ENCODE measurements at places on chromosomes 11 and 22.

DNA sequence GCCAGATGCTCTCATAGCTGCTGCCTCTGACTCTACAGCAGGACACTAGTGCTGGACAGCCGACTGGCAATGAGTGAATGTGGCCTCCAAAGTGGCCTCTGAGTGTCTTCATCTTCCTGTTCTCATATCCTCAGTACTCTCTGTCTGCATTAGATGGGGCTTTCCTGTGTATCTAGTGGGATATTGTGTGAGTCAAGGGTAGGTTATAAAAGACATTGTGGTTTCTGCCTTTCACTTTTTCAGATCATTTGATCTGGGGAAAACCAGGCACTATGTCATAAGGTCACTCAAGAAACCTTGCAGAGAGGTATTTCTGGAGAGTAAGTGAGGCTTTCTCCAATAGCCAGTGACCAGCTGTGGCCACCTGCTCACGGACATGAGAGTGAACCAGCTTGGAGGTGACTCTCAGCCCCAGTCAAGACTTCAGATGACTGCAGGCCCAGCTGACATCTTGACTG is 333.6 kb upstream of the NCAM1 start:
- DNase-seq: no peak

DNA sequence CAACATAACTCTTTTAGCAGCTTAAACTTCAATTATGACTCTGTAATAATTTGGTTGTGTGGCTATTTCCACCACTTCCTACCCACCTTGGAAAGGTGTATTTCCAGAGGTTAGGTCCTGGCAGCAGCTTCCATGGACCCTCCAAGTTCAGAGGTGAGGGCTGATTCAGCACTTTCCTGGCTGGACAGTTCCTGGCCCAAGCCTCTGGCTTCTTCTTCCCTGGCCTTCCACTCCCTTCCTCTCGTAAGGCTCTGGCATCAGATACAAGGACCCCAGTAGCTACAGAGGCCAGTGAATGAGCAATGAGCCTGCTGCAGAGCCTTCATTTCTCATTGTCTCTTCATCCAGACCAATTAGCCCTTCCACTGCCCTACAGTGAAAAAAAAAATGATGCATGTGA is 98.1 kb upstream of the KIRREL3 start:
- no peak for DNase-seq

GRCh38 chr11:63494975-63495374 is 4.0 kb upstream of the PLAAT5 start:
- DNase-seq: no peak

DNA sequence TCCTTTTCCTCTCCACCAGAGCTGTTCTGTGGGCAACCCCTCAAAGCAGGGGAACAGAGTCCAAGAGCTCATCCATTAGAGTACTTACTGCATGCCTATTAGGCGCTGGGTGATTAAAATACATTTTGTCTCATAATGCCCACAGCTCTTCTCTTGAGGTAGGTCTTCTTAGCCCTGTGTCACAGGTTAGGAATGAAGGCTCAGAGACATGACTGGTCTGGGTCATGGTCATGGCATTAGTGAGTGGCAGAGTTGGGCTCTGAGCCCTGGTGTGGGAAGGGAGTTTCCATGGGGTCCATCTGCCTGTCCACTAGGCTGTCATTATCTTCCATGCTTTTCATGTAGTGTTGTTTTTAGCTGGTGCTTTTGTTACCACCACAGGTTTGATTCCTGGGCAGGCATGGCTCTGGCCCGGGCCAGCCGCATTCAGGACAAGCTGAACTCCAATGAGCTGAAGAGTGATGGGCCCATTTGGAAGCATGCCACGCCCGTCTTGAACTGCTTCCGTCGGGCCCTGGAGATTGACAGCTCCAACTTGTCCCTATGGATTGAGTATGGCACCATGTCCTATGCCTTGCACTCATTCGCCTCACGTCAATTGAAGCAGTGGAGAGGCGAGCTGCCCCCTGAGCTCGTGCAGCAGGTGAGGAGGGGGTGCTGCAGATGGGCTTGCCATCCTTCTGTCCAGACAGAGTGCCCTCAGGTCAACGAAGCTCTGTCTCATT is 76.1 kb downstream of the CABIN1 start:
- DNase-seq: no peak

- DNase-seq: no peak
These were observed at the start of gene MCAM for GRCh38 chr11:119316729-119317591. Gene MCAM (minus strand): TSS chr11:119317130. CDS start chr11:119317101, 29 bp downstream.

DNA sequence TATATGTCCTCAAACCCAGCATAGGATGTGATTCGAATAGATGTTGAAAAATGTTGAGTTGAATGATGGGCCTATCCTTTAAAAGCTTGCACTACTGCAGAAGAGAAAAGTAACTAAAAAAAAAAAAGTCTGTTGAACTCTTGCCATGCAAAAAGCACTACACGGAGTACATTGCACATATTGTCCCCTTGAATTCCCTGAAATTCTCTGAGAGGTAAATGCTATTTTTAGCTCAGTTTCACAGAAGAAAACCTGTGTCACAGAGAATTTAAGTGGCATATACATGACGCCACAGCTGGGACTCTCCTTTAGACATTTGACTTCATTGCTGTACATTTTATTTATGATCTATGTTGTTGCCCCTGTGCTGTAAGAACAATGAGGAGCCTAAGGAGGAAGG is 583.8 kb downstream of the SOX6 start:
- no peak for DNase-seq

GRCh38 chr11:27254744-27255446 is 108.1 kb downstream of the CCDC34 start:
- no peak for DNase-seq
